Esophagus squamous epithelium (tissue), 5 donors: ENCODE measurements at places on chromosomes 2 and 18.

- H3K27ac ChIP-seq = no peak overlapping the region
- H3K36me3 ChIP-seq = no peaks in the 10 kb centered on the region
- no peaks in the 10 kb centered on the region for H3K4me1 ChIP-seq
- H3K27me3 ChIP-seq = no peaks in the 10 kb centered on the region
- DNase-seq = no peak
Observed at GRCh38 chr2:170115501-170116229, 62.3 kb upstream of the MYO3B start.

DNA sequence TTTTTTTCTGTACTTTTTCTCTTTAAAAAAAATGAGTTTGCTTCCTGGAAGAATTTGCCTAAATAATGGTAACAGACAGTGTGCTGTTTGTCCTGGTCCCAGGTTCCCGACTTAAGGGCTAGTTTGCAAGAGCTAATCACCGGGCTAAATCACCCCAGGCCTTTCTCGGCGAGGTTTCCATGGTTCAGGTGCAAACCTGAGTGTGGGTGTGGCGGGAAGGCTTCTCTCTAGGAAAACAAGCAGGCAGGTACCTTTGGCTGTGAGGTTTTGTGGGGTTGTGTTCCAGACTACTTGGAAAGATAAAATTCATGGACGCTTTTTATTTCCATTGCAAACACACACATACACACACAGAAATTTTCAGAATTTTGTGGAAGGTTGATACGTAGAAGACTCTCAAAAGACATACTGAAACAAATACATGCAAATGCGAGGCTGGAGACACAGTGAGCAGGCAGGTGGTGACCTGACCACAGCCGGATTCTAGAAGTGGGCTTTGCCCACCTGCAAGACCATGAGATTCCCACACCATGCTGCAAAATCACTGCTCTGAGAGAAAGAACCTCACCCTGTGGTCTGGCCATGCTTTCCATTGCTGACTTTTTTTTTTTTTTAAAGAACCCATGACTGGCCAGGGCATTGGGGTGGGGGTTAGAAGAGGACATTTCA is 815 bp downstream of the CNDP1 start:
- H3K27ac ChIP-seq = no peak overlapping the region
- H3K36me3 ChIP-seq = no peaks in the 10 kb centered on the region
- H3K4me1 ChIP-seq = no peaks in the 10 kb centered on the region
- no peak for DNase-seq
- no peak overlapping the region for H3K4me3 ChIP-seq

- peaks cover 19% of the 10 kb centered on the region for H3K4me1 ChIP-seq
- H3K4me3 ChIP-seq = no peak overlapping the region
- H3K27me3 ChIP-seq = no peaks in the 10 kb centered on the region
- H3K36me3 ChIP-seq = no peaks in the 10 kb centered on the region
Observed at GRCh38 chr2:127406454-127406853, 11.8 kb upstream of the PROC start.

GRCh38 chr2:195818106-195818505 is 161.1 kb downstream of the SLC39A10 start:
- no peak for DNase-seq
- no peaks in the 10 kb centered on the region for H3K36me3 ChIP-seq
- H3K27me3 ChIP-seq = no peaks in the 10 kb centered on the region
- no peak overlapping the region for H3K4me3 ChIP-seq
- no peaks in the 10 kb centered on the region for H3K4me1 ChIP-seq

DNA sequence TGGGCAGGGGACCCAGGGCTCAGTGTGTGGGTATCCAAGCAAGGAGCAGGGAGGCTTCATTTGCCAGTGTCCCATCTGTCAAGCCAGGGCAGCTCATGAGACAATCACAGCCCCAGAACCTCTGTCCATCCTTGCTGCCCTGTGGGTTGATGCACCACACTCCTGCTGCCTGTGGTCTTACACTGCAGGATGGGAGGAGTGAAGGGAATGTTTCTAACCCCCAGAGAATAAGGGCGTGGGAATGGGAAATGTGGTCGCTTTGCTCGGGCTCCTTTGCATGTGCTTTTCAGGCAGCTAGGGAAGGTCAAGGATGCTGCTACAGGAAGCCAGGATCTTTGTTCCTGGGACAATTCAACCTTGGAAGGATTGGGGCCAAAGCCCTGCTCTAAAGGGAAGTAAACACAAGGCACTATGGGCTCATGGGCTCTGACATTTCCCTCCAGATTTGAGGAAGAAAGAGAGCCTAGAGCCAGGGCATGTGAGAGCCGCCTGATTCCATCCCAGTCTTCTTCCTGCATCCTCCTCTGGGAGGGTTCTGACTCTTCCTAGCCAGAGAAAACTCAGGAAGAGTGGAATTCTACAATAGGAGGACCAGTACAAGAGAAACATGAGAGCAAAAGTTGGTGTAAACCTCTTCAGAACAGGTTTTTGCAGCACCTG is 18.8 kb upstream of the MAP3K20 start:
- no peak overlapping the region for H3K4me3 ChIP-seq
- no peak overlapping the region for H3K27ac ChIP-seq
- no peaks in the 10 kb centered on the region for H3K36me3 ChIP-seq
- DNase-seq = no peak
